ENCODE measurements at places on chromosomes 6 and 20.

DNA sequence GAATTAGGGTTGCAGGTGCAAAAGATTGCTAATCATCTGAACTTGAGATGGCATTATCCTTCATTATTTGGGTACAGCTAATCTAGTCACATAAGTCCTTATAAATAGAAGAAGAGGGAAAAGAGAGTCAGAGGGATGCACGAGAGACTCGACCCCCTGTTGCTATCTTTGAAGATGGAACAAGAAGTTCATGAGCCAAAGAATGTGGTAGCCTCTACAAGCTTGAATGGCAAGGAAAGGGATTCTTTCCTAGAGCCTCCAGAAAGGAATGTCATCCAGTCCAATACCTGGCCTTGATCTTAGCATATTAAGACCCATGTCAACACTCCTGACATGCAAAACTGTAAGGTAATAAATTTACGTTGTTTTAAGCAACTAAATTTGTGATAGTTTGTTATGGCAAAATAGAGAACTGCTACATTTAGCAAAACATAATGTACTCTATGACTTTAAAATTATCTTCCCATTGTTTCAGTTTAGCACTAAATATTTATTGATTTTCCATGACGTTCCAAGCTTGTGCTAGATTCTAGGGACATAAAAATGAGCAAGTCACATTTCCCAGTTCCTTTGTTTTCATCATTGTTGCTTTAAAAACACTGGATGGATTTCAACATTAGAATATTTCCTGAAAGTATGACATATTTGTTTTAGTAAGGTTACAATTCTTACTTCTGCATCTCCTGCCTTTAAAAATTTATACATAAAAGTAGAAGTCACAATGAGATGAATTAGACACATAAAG lies 12.7 kb downstream of the MANEA start:
- DNase-seq, result no peak

DNA sequence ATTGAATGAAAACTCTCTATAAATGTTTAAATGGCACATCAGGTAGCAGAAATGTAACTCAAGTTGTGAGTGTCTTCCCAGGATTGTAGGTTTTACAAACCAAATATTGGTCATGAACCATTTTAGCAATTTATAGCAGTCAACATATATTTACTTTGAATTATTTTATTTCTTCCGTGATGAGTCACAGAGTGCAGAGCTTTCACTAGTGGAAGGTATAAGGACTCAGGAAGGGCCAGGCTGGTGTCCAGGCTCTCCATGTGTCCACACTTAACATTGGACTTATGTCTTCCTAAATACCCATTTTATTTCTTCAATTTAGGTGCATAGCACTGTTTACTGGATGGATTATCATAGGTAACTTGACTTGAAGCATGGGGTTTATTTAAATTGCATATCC lies 120.9 kb downstream of the OLIG3 start:
- no peak for DNase-seq

GRCh38 chr6:157527471-157527907 lies 146.5 kb downstream of the ZDHHC14 start:
- DNase-seq, result no peak

GRCh38 chr6:34680802-34681515 lies 15.6 kb downstream of the ILRUN start:
- DNase-seq, result no peak

DNA sequence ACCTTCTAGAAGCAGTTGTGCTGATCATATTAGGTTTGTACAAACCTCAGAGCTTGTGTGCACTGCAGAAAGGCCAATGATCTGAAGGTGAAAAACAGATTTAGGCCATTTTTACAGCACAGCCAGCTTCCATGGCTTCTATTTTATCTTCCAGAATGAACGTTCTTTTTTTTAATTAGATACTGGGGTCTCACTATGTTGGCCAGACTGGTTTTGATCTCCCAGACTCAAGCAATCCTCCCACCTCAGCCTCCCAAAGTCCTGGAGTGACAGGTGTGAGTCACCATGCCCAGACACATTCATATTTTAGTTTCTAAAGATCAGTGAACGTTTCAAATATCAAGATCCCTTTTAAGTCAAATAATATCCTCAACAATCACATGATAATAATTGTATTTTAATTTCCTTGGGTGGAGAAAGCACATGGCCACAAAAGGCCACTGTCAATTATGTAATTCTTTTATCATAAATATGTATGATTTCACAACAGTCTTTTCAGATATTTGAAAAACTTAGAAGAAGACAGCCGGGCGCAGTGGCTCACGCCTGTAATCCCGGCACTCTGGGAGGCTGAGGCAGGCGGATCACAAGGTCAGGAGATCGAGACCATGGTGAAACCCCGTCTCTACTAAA lies 326.7 kb upstream of the JARID2 start:
- no peak for DNase-seq

- DNase-seq, result no peak
Measured at GRCh38 chr20:44522841-44523240, 971 bp upstream of the SERINC3 start.

DNA sequence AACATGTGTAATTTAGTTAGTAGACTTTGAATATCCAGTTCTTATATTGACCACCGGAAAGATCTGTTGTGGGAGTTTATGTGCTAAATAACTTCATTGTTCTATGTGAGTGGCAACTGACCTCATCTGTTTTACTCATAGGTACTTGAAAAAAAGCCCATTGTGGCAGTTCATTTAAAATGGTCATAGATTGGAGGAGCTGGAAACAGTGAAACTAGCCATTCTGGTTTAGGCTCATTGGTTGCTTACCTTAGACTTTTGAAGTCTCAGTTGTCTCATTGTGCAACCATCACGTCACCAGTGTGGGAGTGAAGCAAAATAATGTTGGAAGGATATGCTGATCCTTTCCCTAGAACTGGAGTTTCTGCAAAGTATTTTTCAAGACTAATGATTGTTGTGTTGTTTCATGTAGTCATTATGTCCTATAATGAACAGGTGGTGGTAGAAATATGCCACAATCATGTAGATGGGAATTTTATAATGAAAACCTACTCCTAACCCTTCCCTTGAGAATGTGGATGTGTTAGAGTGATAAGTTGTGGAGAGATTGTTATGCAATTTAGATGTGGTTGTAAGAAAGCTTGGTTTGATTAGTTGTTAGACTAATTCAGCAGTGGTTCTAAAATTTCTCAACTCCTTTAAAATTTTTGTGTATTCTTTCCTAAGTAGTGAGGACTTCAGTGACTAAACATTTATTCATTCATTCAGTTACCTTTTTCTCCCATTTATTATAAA lies 18.3 kb downstream of the DSP start:
- no peak for DNase-seq

DNA sequence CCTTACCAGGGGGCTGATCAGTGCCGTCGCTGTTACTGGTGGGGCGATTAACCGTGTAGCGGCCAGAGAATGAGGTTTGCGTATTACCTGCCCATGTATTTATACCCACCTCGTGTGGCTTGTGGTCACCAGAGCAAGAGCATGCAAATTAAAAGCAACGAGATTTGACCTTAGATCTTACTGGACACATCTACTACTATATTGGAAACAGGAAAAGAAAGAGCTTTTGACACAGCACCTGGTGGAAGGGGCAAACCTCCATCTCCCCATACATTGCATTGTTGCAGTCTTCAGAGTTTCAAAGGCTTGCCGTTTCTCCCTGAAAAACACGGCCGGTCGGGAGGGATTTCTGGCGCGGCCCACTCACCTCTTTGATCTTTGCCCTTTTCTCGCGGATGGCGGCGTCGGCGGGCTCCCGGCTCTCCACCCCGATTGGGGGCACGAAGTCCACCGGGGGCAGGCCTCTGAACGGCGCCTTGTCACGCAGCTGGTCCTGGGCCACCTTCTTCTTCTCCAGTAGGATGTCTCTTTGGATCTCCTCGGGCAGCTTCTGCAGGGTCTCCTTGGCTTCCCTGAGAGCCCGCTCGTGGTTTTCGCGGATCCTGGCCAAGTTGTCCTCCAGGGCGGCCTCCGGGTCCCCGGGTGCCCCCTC lies 1.3 kb downstream of the MAN1A1 start:
- peak; percentile 37 for DNase-seq

DNA sequence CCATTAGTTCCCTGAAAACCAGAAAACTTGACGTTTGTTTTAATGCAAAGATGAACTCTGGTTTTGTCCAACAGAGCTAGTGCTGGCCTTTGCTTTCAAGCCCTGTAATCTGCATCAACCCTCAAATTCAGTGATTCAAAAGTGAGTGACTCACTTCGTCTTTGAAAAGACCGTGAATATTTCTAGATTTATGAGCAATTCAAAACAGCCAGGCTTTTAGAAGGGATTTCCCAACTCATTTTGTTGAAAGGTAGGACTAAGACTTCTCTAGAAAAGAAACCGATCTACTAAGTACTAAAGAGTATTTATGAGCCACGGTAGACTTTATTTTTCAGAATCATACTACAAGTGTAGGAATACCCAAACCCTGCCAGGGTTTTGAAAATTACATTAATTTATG lies 121.5 kb downstream of the UST start:
- no peak for DNase-seq

DNA sequence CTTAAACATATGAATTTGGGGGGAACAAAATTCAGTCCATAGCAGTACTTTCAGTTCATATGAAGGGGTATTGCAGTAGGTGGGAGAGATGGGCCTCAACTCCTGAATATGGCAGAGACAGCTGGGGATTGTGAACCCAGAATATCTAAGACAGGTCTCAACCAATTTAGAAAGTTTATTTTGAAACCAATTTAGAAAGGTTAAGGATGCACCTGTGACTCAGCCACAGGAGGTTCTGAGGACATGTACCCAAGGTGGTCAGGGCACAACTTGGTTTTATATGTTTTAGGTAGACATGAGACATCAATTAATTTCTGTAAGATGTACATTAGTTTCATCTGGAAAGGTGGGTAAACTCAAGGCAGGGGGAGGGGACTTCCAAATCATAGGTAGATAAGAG lies 59.5 kb downstream of the MYO6 start:
- DNase-seq, result no peak

DNA sequence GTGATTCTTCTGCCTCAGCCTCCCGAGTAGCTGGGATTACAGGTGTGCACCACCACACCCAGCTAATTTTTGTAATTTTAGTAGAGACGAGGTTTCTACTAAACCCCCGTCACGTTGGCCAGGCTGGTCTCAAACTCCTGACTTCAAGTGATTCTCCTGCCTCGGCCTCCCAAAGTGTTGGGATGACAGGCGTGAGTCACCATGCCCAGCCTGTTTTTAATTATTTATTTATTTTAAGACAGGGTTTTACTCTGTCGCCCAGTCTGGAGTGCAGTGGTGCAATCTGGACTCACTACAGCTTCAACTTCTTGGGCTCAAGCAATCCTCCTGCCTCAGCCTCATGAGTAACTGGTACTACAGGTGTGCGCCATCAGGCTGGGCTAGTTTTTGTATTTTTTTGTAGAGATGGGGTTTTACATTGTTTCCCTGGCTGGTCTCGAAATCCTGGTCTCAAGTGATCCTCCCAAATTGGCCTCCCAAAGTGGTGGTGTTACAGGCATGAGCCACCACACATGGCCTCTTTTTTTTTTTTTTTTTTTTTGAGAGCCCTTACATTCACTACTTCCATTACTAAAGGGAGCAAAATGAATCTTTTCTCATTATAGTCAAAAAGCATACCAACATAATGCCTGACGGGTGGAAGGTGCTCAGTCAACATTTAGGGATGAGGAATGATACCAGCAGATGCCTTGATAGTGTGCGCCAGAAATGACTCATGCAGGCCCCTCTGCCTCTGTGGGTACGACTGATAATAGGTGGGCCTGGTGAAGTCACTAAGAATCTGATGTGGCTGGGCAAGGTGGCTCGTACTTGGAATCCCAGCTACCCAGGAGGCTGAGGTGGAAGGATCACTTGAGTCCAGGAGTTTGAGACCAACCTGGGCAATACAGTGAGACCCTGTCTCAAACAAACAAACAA lies 17.8 kb upstream of the RALGAPB start:
- no peak for DNase-seq

GRCh38 chr6:134094441-134094840 lies 42.0 kb upstream of the SLC2A12 start:
- DNase-seq, result no peak

- DNase-seq, result no peak
Measured at GRCh38 chr6:169859401-169859977, 108.1 kb downstream of the ERMARD start.

GRCh38 chr20:17452441-17452840 lies 78.7 kb downstream of the BFSP1 start:
- no peak for DNase-seq

- DNase-seq, result no peak
Measured at GRCh38 chr20:60024801-60025200, 66.6 kb downstream of the CDH26 start.

- no peak for DNase-seq
Measured at GRCh38 chr6:62707914-62708313, 421.9 kb upstream of the KHDRBS2 start.

GRCh38 chr20:43292222-43292621 lies 102.5 kb upstream of the PTPRT start:
- DNase-seq, result no peak

DNA sequence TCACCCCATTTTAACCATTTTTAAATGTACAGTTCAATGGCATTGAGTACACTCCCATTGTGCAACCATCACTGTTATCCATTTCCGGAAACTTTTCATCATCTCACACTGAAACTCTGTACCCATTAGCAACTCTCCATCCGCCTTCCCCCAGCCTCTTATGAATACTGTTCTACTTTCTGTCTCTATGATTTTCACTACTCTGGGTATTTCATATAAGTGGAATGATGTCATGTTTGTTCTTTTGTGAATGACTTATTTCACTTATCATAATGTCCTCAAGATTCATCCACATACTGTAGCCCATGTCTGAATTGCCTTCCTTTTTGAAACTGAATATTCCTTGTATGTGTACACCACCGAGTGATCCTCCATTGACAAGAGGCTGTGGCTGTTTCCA lies 92.9 kb upstream of the TOX2 start:
- peak; percentile 10 for DNase-seq

DNA sequence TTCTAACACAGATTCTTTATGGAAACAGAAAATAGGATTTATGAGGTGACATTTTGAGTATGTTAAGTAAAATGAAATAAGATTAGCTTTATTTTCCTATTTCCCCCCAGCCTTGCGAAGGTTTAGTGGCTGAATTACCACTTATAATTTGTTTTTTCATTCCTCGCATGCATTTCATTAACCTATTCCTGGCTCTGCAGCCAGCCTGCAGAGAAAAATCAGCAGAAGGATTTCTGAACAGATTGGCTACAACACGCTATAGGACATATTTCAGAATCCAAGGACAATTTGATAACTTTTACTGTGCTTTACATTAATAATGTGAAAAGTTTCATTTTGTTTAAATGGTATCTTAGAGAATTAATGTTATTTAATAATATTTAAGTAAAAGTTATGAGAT lies 162.4 kb upstream of the MMS22L start:
- DNase-seq, result no peak

DNA sequence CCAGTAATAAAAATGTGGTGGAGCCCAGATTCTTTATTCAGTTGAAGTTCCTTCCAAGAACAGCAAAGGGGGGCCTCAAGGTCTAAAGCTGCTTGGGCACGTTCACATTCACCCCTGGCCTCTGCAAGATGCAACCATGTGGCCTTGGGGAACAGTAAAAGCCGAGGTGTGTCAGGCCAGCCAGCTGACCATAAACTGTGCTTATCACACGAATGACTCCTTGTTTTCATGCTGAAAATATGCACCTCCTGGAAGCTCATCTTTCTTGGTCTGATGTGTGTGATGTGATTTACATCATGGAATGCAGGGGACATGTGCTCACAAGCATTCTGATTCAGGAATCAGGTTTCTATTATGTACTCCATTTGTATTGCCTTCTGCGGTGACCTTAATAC lies 211.6 kb upstream of the MARCKS start:
- no peak for DNase-seq
